ENCODE measurements at places on chromosomes 7 and 10.

DNA sequence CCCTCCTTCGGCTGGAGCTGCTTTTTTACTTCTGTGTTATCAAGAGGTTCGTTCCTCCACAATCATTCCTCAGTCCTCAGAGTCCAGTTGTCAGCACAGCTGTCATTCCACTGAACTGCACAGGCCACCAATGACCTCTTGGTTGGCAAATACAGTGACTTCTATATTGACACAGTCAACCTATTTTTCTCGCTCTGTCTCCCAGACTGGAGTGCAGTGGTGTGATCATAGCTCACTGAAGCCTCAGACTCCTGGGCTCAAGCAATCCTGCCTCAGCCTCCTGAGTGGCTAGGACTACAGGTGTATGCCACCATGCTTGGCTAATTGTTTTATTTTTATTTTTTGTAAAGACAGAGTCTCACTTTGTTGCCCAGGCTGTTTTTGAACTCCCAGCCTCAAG, 27.7 kb downstream of the CRCP start:
- DNase-seq, result no peak

GRCh38 chr7:2617325-2617905, 14.4 kb upstream of the TTYH3 start:
- no peak for DNase-seq

- no peak for DNase-seq
Measured at GRCh38 chr10:73650537-73651331, 5.1 kb downstream of the SYNPO2L start.

DNA sequence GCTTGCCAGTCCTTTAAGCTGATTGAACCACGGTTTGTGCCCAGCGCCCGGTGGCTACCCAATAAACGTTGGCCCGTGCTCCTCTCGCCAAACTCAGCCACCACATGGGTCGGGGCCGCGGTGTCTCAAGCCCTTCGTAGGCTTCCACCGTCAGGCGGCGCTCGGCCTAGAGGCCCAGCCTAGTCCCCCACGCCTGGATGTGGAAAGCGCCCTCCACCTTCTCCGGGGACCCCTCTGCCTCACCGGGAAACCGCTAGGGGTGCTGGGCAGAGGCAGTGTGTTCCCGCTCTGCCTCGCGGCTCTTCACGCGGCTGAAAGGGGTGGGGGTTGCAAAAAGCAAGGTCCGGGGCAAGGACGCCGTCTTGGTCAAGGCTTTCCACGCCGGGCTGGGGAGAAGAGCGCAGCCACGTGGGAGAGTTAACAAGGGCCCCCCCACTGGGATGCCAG, 29.8 kb downstream of the LEP start:
- DNase-seq, result no peak

- DNase-seq, result no peak
Measured at GRCh38 chr7:50953820-50954219, 171.1 kb upstream of the GRB10 start.

DNA sequence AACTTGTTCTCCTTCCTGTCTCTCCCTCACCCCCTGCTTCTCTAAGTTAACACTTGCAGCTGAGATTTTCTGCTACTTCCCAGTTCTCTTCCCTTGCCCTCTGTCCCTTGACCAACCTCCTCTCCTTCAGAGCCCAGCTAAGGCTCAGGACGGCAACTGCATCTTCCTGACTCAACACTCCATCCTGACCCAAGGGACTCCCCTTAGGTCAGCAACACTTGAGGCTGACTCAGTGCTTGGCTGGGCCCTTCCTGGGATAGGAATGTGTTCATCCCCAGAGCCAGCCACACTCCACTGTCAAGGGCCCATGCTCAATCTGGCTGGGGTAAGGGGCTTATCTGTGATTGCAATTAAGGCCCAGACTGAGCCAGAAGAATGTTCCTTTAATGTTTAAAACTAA, 3.4 kb downstream of the CALHM2 start:
- DNase-seq, result no peak

DNA sequence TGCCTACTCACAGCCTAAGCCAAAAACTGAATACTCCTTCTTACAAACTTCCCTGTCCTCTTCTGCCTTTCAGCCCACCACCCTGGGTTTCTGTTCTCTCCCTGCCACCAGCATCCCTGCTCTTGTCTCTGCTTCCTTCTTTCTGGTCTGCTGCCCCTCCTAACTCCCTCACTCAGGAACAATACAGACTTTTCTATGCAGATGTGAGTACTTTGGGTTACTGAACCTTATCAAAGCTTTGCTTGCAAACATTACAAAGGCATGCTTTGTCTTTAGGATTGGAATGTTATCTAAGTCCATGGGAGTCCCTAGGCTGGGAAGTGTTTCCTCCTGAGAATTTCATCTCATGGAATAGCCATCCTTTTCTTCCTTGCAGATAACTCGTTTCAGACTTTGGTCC, 28.9 kb downstream of the CNNM1 start:
- no peak for DNase-seq

DNA sequence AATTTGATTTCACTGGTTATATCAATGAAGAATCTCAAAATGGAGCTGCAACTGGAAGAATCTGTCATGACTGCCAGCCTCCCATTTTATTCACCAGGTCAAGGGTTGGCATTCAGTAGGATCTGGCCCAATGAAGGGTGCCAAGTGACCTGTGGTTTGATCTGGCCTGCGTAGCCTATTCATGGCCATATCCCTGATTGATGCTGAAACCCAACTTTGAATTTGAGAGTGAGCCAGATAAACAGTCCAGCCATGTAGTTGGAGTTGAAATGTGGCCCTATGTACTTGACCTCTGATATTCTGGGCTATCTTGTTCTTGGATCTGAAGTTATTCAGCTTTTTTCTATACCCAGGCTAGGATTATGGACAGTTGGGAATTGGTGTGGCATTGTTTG, 1.5 kb downstream of the MKLN1 start:
- DNase-seq, result no peak

GRCh38 chr7:139043823-139044812, 8.3 kb upstream of the ZC3HAV1L start:
- peak; percentile 43 for DNase-seq

GRCh38 chr7:88826222-88826621, 30.7 kb upstream of the TEX47 start:
- DNase-seq, result no peak

DNA sequence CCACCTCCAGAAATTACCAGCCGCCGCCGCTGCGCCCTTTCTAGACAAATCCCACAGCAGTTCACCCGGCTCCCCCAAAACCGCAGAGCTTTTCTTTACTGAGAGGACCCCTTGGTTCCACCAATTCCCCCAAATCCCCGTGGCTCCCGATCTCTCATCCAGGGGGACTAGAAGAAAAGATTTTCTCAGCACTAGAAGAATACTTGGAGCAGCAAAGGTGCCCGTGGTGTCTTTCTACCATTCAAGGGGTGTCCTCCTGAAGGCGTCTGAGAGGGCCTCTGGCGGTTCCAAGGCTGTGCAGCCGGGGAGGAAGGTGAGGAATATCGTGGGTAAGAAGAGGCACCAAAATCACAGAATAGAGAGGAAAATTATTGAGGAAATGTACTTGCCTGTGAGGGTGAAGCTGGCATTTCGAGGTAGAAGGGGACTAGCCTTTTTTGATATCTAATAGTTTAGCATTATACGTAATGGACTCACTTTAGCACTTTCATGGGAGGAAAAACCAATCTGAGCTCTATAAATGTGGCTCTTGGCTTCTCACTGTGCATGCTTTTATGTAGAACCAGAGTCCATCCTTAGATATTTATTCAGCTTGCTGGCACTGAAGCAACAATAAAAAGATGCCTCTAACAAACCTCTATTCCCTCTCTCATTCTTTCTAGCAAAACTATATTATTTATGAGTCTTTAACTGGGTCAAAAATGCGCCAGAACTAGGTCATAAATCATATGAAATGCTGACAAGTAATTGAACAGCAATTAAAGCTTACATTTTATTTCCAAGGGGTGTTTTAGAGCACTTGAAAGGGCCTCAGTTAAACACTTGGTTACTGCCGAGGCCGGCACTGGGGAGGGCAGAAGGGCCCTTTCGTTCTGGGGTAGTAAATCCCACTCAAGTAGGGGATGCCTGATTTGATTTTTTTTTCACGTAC, 13.8 kb upstream of the HOXA2 start:
- no peak for DNase-seq

DNA sequence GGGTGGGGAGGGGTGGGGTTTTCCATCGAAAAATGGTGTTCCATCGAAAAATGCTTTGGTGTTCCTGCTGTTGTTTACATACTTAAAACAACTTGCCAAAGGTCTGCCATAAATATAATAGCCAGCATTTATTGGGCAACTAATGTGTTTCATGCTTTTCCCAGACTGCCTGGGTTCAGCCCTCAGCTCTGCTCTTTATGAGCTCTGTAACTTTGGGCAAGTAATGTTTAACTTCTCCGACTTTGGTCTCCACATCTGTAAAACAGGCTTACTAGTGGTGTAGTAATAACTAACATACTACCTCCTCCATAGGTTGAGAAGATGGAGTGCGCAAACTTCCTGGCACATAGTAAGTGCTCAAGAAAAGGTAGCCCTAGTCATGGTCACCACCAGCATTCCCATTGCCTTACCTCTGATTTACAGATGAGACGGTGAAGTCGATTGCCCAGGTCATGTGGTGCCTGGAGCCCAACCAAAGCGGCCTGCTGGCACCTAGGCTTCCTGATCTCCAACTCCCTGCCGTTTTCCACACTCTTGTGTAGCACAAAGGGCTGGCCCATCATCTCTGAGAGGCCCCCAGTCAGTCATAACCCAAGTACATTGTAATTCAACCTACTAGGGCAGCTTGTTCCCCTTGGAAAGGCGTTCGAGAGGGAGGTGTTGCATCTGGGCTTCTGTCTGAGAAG, 8.9 kb downstream of the ZMIZ1 start:
- no peak for DNase-seq

- DNase-seq, result no peak
Measured at GRCh38 chr10:15802375-15802949, 57.8 kb downstream of the MINDY3 start.

All from stimulated activated CD8-positive, alpha-beta memory T cell treated with anti-CD3 and anti-CD28 coated beads, Interleukin-2, amount 100 ng/mL, for 1 hour (primary cell).